ENCODE measurements at places on chromosomes 3 and 15.

DNA sequence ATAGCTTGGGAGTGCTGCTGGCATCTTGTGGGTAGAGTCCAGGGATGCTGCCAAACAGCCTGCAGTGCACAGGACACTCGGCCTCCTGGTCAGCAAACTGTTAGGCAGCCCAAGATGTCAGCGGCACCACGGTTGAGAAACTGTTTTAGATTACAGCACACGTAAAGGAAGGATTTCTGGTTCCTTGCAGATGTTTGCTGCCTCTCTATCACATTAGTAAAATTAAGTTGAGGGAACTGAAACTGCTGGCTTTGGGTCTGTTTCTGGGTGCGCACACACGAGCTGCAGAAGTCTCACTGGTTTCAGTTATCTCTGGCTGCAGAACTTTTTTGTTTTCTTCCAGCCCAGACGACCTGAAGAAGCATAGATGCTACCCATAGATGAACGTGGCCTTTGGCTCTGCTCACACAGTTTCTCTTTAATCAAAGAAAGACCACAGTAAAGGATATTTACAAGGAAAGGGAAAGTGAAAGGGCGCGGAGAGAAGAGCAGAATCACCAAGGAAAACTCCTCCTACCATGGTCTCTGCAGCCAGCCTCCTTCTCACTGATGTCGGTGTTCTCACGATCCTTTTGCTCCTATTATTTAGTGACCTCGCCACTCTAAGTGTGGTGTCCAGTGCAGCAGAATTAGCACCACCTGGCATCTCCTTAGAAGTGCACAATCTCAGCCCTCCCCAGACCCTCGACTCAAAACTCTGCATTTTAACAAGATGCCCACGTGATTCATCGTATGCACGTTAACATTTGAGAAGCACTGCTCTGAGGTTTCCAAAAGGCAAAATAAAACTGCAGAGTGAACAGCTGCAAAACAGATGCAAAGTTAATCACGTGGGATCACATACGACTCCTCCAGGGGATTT lies 50.6 kb upstream of the AKAP13 start:
- no peak for DNase-seq

GRCh38 chr15:73699249-73700040 lies 15.3 kb downstream of the CD276 start:
- DNase-seq = no peak

DNA sequence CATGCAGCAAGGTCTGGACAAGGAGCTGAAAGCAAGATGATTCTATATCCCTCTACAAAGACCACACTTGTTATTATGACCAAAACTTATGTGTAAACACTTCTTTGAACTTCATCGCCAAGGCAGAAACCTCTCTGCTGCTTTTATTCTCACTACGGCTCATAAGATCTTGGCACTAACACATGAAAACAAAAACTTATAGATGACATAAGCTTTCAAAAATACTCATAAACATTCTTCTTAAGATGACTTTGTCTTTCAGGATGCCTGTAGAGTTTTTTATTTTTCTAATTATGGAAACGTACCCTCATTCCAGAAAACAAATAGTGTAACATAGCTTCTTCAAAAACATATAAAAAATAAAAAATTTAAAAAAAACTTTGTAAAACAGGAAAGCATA lies 12.5 kb upstream of the C15orf61 start:
- no peak for DNase-seq

DNA sequence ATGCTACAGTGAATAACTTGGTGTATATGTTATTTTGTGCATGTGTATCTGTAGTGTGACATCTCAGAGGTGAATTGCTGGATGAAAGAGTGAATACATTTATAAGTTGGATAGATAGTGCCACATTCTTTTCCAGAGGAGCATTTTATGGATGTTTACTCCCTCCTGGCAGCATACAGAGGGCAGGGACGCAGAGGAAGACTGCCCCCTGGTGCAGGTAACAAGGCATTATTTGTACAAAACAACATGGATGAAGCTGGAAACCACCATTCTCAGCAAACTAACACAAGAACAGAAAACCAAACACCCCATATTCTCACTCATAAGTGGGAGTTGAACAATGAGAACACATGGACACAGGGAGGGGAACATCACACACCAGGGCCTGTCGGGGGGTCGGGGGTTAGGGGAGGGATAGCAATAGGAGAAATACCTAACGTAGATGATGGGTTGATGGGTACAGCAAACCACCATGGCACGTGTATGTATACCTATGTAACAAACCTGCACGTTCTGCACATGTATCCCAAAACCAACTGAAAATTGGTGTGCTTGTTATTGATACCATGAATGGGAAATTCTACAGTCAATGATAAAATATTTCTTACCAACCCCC lies 57.9 kb upstream of the CTXND1 start:
- DNase-seq = no peak

DNA sequence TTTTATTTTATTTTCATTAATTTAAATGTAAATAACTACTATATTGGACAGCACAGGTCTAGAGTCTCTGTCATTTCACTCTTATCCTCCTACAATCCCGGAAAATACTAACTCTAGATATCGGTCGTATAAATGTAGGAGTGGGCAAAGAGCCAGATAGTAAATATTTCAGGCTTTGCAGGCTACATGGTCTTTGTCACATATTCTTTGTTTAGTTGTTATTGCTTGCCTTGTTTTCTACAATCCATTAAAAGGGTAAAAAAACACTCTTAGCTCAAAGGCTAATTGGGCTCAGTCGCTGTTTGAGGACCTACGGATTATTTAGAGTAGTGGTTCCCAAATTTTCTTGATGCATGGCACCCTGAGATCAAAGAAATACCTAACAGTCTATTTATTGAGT lies 1.7 kb downstream of the KNL1 start:
- DNase-seq = no peak

DNA sequence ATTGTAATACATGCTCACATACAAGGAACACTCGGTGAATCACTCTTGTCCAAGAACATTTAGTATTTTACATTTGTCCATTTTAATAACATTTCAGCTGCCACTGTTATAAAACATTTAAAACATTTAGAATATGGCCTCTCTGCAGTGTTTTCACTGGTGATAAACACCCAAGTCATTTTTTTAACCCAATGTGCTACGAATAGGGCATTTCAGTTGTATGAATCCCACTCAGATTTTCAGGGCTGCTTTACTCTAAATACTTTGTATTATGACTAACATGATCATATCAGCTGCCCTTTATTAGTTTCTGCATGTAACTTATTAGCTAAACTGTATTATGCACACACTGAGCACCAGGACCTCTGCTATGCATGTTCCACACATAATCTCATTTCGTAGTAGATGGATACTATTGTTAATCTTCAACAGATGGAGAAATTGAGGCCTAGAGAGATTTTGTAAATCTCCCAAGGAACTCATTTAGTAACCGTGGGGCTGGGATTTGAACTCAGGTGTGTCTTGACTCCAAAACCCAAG lies 148.6 kb upstream of the CDIN1 start:
- DNase-seq = no peak

DNA sequence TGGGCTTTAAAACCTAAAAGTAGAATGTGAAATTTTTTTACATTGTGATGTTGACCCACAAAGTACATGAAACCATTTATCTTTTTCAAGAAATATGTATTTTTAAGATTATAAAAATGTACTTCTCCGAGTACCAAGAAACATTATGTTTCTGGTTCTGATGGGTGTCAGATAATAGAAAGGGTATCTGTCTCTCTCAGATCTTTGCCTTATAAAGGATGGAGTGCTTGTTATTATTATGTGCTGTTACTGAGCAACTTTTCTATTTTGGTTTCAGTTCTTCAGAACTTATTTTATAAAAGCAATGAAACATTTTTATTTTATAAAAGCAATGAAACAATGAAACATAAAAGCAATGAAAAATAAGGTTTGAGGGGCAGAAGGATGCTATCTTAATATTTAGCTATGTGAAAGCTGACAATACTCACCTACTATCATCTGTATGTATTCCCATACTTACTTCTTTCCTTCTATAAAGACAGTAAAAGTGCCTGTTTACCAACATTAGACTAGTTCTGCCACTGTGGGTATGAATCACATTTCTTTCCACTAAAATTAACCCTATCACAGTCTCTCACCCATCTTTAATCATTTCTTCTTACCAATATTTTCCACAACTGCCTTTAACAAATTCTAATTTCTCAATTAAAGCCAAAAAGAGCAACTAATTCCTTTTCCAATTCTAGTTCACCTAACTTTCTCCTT lies 540.7 kb upstream of the KCNMB2 start:
- no peak for DNase-seq

- DNase-seq = no peak
These were observed 46.6 kb downstream of the LARS2 start for GRCh38 chr3:45434996-45435395.

DNA sequence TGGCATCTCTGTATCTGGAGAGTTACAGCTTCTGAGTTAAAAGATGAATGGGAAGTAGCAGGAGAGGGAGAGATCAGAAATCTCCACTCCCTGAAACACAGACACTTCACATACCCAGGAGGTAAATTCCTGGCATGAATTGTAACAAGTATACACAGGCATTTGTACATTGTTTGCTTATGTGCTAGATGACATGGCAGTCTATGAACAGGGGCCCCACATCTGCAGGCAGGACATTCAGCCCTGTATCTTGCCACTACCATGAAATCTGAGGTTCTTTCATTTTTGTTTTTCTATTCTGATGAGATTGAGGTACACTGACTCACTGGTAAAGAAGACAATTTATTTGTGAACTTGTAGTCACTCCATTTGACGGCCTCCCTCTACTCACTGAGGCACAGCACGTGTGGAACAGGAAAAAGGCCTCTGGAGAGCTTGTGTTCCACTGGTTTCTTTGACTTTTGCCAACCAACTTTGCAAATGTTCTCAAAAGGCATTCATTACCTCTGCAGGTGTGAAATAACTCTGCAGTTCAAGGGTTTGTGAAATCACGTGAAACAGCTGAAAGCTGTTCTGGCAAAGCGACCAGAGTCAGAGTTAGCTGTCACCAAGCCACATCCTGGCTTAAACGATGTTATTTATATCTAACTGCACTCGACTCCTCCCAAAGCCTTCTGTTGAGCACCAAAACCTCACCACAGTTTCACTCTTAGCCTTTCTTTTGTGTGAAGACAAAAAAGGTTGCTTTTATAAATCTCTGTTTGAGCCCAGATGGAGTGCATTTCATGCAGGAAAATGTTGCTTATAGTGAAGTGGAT lies 401.3 kb upstream of the CFAP20DC start:
- DNase-seq = no peak

- DNase-seq = no peak
These were observed 768 bp downstream of the UBXN7 start for GRCh38 chr3:196431181-196432136.

DNA sequence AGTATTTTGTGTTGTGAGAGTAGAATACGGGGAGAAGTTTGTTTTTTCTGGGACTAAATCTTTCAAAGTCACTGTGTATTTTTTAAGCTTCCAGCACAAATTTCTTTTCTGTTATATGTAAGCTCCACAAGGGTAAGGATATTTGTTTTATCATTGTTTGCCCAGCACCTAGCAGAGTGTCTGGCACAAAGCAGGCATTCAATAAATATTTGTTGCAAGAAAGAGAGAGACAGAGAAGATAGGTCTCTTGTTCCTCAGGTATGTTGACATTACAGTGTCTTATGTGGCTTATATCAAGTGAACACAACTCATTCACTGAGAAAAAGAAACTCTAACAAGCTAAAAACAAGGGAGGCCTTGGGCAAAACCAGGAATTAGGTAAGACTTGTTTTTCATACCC lies 26.6 kb upstream of the FNDC3B start:
- no peak for DNase-seq

DNA sequence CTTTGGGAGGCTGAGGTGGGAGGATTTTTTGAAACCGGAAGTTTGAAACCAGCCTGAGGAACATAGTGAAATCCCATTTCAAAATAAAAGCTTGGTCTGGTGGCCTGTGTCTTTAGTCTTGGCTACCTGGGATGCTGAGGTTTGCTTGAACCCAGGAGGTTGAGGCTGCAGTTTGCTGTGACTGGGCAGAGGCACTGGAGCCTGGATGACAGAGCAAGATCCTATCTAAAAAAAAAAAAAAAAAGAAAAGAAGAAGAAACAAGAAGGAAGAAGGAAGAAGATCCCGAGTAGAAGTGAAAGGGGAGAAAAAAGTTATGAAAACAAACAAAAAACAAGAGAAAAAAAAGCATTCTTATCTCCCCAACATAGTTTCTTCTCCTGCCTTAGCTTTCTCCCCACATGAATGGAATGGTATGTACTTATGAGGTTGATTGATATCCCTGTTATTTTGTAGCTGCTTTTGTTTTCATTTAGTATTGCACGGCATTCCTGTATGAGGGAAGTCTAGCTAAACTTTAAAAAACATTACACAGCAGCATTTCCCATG lies 42.4 kb downstream of the TMEM40 start:
- DNase-seq = no peak

DNA sequence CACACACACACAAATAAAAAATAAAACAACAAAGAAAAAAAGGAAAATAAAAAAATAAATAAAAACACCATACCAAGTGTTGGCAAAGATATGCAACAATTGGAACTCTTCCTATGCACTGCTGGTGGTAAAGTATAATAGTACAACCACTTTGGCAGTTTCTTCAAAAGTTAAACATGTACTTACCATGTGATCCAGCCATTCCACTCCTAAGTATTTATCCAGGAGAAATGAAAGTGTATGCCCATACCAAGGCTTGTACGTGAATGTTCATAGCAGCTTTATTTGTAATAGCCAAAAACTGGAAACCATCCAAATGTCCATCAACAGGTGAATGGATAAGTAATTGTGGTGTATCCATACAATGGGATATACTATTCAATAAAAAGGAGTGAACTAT lies 17.0 kb downstream of the WDR93 start:
- DNase-seq = no peak

GRCh38 chr15:48005077-48005476 lies 115.7 kb upstream of the SLC24A5 start:
- no peak for DNase-seq

GRCh38 chr15:42725331-42725903 lies 11.5 kb downstream of the CDAN1 start:
- DNase-seq = no peak

DNA sequence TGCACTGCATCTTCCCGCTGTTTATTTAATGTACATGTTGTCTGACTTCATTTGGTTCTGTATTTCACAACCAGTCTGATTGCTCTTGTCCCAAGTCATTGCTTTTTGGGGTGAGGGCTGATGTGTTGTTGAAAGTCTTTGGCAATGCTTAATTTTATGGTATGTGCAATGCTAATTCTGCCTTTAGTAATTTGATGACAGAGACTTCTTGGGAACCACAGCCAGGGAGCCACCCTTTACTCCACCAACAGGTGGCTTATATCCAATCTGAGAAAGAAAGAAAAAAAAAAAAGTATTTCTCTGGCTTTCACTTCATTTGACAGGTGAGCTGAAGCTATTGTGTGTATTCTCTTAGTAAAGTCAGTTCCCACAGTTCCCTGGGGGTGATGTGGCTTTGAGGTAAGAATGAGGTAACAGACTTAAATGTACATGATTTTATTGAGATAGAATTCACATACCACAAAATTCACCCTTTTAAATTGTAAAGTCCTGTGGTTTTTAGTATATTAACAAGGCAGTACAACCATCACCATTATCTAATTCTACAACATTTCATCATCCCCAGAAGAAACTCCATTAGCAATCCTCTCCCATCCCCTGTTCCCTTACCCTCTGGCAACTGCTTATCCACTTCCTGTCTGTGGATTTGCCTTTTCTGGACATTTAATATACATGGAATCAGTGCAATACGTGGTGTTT lies 97.3 kb downstream of the SLCO3A1 start:
- DNase-seq = no peak
